Common myeloid progenitor, CD34-positive (primary cell): ENCODE measurements at places on chromosomes 5 and 9.

- no peak for DNase-seq
These were observed 3.2 kb downstream of the SNX30 start for GRCh38 chr9:112753725-112754124.

DNA sequence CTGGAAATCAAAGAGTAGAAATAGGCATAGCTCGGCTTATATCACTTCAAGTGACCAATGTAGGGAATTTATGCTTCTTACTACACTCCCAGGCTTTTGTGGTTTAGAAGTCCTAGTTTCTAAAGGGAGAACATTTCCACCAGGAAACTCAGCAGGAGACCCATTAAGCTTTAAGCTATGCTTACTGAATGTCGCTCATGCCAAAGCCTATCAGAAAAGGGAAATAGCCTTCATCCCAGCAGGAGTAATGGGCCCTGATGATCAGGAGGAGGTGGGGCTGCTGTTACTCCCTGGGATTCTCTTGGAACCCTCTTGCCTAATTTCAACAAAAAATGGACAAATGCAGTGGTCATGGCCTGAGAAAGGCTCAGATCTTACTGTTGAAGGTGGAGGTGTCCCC lies 54.5 kb upstream of the SEMA6A start:
- DNase-seq: no peak

GRCh38 chr5:133962801-133963476 lies 5.5 kb downstream of the C5orf15 start:
- DNase-seq: no peak

- DNase-seq: no peak
These were observed 97.6 kb downstream of the SEMA6A start for GRCh38 chr5:116476897-116477537.

GRCh38 chr9:113651896-113652295 lies 188.4 kb downstream of the RGS3 start:
- no peak for DNase-seq

- no peak for DNase-seq
These were observed 29.7 kb downstream of the PPP1R2B start for GRCh38 chr5:156879665-156880285.

GRCh38 chr5:150644514-150644913 lies 4.1 kb downstream of the SYNPO start:
- no peak for DNase-seq

GRCh38 chr5:14036514-14036913 lies 92.0 kb upstream of the DNAH5 start:
- DNase-seq: peak; percentile 65

- DNase-seq: no peak
These were observed 145.3 kb downstream of the CACNA1B start for GRCh38 chr9:138022756-138023393.

DNA sequence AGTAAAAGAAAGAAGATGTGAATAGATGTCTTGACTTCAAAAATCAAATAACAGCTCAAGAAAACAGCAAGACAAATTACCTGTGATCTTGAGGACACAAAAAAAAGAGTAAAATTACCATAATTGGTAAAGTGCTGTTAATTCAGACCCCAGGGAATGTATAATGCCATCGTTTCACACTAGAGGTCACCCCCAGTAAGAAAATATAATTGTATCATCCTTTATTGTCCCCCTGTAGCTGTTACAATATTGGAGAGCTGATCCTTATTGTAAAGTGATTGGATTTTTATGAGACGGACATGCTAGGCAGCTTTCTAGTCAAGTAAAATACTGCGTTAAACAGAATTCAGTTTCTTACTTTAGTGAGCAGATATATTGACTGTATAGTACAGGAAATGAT lies 377.0 kb downstream of the TLE1 start:
- DNase-seq: no peak

DNA sequence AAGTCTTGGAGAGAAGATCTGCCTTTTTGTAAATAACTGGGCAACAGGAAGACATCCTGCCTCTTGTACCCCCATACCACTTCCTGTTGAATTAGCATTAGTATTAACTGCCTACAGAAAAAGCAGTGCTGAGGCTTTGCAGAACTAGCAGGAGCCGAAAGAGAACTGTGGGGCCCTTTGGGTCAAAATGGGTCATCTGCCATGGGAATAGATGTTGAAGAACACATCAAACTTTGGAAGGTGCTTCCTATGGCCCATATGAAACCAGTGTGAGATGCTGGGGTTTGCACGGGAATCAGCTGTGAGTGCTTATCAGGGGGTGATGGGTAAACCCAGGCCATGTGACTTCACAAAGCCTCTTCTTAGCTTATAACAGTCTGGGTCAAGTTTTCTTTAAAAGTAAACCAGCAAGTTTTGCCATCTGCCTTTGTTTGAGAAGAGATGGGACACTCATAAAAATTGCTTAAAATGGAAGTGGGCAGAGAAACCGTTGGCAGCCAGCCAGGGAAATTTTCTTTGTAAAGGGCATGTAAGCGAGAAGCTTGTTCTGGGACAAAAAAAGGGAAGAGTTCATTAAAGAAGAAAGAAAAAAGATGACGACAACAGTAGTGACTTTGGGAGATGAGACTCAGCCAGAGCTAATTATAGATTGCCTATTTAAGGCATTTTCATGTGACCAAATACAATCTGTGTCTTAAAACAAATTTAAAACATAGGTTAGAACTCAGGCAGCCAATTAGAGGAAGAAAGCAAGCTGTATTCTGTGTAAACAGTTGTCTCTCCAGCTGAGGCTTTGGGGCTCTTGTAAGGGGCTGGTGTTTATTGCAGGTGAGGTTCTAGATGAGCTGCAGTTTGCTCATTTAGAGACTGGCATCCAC lies 4.4 kb downstream of the SLC25A25 start:
- peak; percentile 88 for DNase-seq

- no peak for DNase-seq
These were observed 658.8 kb downstream of the ACTL7B start for GRCh38 chr9:108197008-108197365.

- DNase-seq: peak; percentile 1
These were observed 1349.5 kb downstream of the EFNA5 start for GRCh38 chr5:106321242-106321641.

GRCh38 chr5:26009742-26010141 lies 1028.6 kb downstream of the CDH9 start:
- peak; percentile 9 for DNase-seq

GRCh38 chr5:148768806-148769415 lies 57.5 kb upstream of the ADRB2 start:
- no peak for DNase-seq
